ENCODE measurements at places on chromosomes 13 and 19.

- DNase-seq = no peak
Observed at GRCh38 chr13:45851171-45851921, at the start of gene SIAH3. SIAH3 (minus strand) TSS chr13:45851753; CDS start chr13:45851629, 124 bp downstream.

DNA sequence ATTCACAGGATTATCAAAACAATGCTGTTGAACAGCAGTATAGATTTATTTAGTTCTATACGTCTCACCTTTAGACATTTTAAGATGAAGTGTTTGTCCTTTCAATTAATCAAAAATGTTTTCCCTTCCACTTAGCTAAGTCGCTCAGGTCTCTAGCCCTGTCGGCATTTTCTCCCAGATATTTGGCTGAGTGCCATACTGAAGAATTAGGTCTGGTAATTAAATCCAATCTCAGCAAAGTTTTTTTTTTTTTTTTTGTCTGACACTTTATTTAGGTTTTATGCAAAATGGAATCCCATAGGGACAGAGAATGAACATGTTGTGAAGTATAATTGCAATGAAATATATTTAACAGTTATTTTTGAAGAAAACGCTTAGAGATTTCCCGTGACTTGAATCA lies 44.1 kb downstream of the RFC3 start:
- no peak for DNase-seq

DNA sequence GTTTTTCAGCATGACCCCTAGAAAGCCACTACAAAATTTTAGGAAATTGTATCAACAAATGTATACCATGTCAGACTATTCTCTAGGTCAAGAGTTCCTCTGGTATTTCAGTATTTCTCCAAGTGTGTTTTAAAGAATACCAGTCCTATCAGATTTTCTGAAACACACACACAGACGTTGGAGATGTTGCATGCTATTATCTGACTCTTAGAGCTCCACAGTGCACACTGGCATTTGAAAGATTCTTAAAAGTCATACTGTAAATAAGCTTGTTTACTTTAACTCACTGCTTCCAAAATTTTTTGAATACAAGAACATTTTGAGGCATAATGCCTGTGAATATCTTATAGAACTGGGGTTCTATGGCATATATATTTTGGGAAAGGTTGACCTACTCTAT lies 33.8 kb upstream of the VWA8 start:
- DNase-seq = no peak

DNA sequence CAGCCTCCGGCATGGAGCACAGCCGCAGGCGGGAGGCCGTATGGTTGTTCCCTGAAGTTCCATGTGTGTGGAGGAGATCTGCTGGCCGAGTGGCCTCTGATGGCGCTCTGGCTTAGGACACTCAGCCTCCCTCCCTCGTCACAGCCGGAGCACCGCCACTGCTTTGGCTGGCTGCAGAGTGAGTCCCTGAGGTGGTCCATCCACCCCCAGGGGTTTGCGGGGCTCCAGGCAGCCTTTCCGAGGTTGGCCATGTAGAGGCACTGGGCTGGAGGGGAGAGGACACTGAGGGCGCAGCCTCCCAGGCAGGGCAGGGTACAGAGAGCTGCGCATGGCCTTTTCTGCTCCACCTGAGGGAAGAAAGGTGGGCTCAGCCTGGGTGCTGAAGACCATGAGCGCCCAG lies 19.8 kb upstream of the NPAS1 start:
- DNase-seq = no peak

- no peak for DNase-seq
Observed at GRCh38 chr13:50685491-50685890, 158.0 kb downstream of the DLEU7 start.

DNA sequence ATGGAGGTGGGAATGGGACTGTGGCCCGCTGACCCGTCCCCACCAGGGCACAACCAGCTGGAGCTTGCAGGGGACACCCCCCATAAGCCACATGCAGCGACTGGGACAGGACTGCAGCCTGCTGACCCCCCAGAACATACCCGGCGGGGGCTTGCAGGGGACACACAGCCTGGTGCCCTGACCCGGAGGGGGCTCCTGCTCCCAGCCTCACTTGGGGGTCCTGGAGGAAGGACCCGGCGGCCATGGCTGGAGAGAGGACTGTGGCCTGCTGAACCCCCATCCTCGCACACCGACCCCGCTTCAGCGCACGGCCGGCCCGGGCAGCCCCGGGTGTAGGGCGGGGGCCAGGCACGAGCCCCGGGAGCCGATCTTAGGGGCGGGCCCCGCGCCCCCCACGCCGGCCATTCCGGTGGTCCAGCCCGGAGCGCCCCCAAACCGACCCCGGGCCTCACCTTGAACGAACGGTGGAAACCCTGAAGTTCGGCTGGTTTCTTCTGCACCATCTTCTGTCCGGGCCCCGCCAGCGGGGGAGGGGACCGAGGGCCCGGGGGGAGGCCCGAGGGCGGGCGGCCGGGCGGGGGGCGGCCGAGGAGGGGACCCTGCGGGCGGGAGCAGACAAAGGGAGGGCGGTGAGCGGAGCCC lies 574 bp downstream of the MKNK2 start:
- no peak for DNase-seq

DNA sequence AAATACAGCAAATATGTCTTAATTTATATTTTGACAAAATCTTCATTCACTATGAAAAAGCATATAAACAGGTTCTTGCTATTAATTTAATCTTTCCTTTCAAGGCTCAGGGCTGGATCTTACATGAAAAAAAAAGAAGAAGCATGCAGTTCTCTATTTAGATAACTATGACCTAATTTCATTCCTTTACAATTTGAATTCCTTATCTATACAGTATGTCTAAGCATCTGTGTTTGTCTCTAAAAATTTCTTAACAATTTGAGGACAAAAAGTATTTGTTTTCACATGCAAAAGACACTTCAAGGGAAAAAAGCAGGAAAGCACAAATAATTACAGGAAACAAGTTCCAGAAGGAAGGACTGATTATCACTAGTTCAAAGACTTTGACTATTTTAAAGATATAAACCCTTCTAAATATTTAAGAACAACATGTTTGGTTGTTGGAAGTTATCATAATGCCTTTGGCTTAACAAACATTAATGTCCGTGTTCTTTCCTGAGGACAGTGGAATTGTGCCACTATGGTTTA lies 157.5 kb downstream of the TBC1D4 start:
- DNase-seq = no peak

GRCh38 chr19:57010541-57010940 lies 109.2 kb upstream of the USP29 start:
- no peak for DNase-seq

DNA sequence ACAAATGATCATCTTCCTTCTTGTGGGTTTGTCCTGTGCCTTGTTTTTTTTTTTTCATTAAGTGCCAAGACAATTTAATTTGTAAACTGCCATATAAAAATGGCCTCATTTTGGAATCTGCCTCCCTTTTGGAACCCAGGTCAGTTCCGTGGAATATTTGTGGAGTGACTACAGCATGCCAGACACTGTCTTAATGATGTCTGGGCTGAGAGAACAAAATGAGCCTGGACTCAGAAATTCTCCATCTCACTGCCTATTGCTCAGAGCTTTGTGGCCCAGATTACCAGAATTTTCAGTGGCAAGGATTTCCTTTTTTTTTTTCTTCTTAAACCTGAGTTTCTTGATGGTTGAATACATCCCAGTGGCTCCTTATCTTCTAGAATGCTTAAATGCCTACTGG lies 340.6 kb downstream of the ENOX1 start:
- no peak for DNase-seq

- DNase-seq = no peak
Observed at GRCh38 chr13:100589178-100589725, 663 bp upstream of the GGACT start.

GRCh38 chr13:25847145-25847544 lies 204.7 kb downstream of the SHISA2 start:
- no peak for DNase-seq

DNA sequence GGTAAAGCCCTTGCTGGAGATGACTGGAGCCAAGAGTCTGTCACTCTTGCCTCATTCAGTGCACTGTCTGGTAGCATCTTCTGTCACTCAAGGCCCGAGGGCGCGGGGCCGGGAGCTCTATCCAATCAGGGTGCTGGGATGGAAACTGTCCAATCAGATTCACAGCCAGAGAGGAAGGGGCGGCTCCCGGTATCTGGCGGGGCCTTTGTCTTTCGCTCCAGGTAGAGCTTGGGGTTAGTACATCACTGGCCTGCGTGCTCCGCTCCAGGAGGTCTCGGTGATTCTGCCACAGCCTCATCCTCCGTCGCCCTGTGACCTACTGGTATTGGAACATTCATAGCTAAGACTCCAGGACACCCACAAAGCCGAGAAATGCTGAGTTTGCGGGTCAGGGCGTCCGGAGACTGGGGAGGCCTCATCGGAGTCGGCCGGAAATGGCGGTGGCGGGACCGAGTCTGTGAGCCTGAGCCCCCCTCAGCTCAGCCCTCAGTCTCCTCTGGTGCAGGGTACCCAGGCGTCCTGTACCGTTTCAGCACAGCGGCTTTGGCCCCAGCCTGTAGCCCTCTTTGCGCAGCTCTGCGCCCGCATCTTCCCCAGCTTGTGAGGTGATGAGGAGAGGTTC lies 20.6 kb upstream of the ZNF430 start:
- DNase-seq = peak; percentile 65

GRCh38 chr19:1154731-1155351 lies 19.2 kb downstream of the SBNO2 start:
- peak; percentile 84 for DNase-seq

DNA sequence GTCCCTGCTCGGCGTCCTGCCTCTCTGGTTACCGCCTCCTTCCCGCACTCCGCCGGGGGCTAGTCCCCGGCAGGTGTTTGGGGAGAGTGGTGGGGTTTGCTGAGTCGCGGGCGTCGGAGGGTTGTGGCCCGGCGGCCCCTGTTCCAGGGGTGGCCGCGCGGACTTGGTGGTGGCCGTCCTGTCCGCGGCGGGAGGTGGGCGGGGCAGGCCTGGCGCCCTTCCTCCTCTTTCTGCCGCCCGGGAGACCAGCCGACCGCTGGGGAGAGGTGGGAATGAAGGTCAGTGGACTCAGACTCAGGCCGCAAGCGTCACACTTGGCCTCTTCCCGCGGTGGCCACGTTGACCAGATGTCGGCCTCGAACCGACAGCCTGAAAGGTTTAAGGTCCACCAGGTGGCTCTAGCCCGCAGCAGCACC lies 61.8 kb downstream of the ZNF723 start:
- DNase-seq = no peak

- no peak for DNase-seq
Observed at GRCh38 chr19:16631465-16631864, 3.5 kb upstream of the MED26 start.

Measured in AG09319 (cell line).